EL (cell line): ENCODE measurements at places on chromosomes 7 and 10.
A peak's percentile ranks its signal among the peaks of the same experiment; 100 is the strongest.

- DNase-seq, result no peak
Observed at GRCh38 chr10:84269162-84269561, 24.3 kb downstream of the RGR start.

- no peak for DNase-seq
Observed at GRCh38 chr10:119466076-119466475, 76.4 kb downstream of the RGS10 start.

DNA sequence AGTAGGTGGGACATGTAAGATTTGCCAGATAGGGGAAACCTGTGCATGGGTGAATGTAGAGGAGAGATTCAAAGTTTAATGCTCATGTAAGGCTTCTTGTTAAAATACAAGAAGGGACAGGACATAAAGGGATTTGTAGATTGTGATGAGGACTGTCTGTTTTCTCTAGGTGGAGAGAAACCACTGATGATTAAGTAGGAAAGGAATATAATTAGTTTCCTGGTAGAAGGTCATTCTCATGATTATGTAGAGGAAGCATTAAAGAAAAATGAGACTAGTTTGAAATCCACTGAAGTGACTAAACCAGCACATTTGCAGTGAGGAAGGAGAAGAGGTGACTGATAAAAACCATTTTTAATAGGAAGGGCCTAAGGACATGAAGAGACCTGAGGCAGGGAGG lies 19.6 kb upstream of the MACC1 start:
- DNase-seq, result peak; percentile 35

DNA sequence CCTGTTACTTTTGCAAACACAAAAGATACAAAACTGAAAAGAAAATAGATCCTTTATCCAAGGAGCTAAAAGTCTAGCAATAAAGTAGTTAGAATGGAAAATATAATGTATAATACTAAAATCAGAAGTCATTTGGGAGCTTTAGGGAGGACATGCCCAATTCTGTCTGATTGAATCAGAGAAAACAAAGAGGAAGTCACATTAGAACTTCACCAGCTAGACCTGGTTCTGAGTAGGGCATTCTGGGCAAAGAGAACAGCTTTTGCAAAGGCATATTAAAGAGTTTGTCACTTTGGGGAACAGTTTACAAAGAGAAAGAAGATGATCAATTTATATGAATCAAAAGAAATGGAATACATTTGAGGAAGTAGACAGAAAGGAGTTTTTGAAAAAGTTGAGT lies 107.0 kb upstream of the PRSS1 start:
- no peak for DNase-seq

GRCh38 chr7:155383756-155384491 lies 74.0 kb upstream of the EN2 start:
- no peak for DNase-seq

DNA sequence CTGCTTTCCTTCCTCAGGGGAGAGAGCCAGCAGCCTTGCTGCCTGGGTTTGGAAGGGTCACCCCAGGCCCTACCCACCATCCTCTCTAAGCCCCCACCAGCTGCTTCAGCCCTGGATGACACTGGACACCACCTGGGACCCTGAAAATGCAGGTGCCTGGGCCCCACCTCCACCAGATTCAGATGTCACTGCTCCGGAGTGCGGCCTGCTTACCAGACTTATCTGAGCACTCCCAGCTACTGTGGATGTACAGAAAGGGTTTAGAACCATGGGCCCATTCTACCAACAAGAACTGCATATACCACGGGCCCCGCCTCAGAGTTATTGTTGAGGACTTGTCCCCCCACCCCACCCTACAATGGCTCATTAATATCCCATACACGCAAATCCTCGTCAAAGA lies 172.3 kb downstream of the PTPRN2 start:
- DNase-seq, result no peak

GRCh38 chr7:31778296-31778695 lies 91.3 kb downstream of the PPP1R17 start:
- DNase-seq, result no peak

- no peak for DNase-seq
Observed at GRCh38 chr10:106799776-106800175, 364.7 kb downstream of the SORCS1 start.

GRCh38 chr7:142791502-142791901 lies 20.7 kb downstream of the PRSS2 start:
- DNase-seq, result no peak

- no peak for DNase-seq
Observed at GRCh38 chr7:132666774-132667172, 90.5 kb upstream of the PLXNA4 start.

DNA sequence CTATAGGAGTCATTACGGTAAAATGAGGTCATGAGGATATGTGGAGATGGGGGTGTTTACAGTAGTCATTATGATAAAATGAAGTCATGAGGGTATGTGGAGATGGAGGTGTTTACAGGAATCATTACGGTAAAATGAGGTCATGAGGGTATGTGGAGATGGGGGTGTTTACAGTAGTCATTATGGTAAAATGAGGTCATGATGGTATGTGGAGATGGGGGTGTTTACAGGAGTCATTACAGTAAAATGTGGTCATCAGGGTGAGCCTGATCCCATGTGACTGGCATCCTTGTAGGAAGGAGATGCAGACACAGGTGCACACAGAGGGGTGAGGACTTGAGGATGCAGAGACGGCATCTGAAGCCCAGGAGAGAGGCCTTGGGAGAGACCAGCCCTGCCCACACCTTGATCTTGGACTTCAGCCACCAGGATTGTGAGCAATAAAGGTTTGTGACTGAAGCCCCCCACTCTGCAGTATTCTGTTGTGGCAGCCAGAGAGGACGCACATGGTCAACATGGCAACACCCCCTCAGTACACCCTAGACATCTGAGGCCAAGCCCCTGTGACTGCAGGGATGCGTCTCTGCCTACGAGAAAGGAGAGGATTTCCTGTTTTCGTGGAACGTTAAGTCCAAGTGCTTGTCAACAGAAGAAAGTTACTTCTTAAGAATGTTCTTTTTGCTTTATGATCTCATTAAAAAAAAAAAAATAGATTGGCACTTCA lies 544.4 kb downstream of the DNAJB6 start:
- no peak for DNase-seq

GRCh38 chr7:5177060-5177459 lies 13.0 kb upstream of the WIPI2 start:
- DNase-seq, result peak; percentile 91

GRCh38 chr7:21054427-21055112 lies 267.9 kb upstream of the SP8 start:
- DNase-seq, result no peak

GRCh38 chr10:75243426-75243825 lies 7.7 kb upstream of the COMTD1 start:
- no peak for DNase-seq

DNA sequence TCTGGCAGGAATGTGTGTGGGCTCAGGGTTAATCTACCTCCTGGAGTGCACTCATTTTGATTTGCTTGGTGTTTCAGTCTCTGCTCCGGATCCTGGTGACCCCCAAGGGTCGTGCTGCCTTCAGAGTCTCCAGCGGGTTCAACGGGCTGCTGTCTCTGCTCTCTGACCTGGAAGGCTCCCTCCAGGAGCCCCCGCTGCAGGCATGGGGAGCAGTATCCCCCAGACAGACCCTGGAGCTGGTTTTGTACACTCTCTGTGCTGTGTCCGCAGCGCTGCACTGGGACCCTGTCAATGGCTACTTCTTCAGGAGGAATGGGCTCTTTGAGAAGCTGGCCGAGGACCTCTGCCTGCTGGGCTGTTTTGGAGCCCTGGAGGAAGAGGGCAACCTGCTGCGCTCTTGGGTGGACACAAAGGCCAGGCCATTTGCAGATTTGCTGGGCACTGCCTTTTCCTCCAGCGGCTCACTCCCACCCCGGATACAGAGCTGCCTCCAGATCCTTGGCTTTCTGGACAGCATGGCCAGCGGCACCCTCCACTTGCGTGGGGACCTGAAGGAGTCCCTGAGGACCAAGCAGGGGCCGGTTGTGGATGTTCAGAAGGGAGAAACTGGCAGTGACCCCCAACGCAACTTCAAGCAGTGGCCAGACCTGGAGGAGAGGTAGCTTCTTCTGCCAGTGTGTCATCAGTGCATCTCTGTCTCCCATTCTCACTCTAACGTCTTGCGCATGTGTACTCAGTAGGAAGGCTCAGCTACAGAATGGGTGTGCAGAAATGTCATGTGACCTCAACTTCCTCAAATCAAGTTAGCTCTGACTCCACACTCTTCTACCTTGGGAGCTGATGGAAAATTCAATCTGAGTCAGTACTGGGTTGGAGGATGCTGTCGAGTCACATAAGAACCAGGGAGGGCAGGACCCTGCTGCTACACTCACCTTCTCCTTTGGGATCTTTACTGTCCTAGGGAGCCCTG lies 58.5 kb downstream of the WDFY4 start:
- no peak for DNase-seq

DNA sequence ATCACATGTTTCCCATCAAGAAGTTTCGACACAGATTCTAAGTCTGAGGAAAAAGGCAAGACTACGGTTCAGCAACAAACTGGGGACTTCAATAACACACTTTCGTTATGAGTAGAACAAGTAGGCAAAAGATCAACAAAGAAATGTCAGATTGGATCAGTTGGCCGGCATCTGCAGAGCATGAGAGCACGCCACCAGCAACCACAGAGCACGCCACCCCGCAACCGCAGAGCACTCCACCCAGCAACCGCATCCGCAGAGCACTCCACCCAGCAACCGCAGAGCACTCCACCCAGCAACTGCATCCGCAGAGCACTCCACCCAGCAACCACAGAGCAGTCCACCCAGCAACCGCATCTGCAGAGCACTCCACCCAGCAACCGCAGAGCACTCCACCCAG lies 89.7 kb upstream of the FAM20C start:
- peak; percentile 72 for DNase-seq

DNA sequence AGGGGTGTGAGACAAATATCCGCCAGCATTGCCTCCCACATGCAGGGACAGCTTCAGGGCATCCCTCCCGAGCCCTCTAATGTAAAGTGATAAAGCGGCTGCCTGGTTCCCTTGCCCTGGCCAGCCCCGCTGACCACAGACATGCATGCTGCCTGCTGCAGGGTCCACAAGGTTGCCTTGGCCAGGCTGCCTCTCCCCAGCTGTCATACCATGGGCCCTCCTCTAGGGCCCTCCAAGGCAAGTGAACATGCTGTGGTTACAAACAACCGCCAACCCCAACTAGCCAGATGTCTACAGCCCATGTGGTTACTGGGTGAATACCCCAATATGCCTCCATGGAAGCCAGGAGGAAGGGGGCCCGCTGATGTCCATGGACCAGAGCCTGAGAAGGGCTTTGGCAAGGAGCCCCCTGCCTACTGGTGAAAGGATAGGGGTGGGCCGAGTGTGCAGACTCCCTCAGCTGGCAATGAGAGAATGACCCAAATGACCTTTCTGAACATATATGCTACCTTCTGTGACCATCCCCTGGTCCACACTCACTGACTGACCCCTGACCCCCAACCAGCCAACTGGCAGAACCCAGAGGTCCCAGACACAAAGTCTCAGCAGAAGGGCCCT lies 37.4 kb downstream of the GRID1 start:
- DNase-seq, result no peak

DNA sequence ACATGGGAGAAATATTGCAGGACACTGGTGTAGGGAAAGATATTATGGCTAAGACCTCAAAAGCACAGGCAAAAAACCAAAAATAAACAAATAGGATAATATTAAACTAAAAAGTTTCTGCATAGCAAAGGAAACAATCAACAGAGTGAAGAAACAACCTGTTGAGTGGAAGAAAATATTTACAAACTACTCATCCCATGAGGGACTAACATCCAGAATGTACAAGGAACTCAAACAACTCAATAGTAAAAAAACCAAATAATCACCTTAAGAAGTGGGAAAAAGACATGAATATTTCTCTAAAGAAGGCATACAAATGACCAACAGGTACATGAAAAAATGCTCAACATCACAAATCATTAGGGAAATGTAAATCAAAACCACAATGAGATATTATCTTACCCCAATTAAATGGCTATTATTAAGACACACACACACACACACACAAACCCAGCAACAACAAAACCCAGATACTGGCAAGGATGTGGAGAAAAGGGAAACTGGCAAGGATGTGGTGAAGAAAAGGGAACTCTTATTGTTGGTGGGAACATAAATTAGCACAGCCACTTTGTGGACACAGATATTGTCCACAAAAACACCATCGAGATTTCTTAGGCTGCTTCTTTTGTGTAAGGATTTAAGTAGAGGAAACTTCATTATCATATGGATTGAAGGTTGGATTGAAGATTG lies 9.8 kb upstream of the RAB18 start:
- no peak for DNase-seq

- DNase-seq, result no peak
Observed at GRCh38 chr7:144534196-144534595, 130.7 kb upstream of the NOBOX start.

DNA sequence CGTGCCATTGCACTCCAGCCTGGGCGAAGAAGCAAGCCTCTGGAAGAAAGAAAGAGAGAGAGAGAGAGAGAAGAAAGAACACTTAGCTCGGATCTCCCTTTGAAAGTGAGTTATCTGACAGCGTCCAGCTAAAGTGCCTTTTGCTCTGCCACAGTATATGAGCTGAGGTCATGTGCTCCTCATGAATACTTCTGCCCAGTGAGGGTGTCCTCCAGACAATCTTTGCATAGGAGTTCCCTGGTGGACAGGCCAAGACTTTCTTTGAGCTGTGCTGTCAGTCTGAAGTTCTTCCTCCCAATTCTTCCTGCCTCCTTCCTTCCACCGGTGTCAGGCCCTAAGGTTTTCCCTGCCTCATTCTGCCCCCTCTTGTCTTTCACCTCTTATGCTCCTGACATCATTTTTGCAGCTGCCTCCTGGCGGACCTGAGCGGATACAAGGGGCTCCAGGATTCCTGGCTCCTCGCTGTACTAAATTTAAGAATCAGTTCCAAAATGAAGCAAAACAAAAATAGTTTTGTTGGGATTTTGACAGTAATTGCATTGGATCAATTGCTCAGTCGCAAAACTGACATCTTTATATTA lies 31.9 kb downstream of the XRCC2 start:
- DNase-seq, result no peak

DNA sequence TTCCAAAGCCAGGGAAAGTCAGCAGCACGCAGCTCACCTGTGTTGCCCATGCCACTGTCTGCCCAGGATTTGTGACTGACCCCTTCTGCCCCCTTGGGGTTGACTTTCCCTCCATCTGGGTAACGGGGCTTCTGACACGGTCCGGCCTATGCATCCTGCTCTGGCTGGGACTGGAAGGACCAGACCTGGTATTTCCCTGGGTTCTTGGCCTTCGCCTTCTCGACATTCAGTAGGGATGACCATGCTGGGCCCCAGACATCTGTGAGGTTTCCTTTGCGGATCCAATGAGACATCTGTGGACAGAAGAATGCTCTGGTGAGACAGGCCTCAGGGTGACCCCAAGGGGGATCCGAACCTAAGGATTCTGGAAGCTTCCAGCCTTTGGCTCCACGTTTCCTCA lies 34.2 kb upstream of the ZNF716 start:
- no peak for DNase-seq
